Forelimb muscle (tissue), 1 donor: ENCODE measurements at places on chromosomes 1 and 21. TPM values are rescaled to one million over a fixed set of nuclear protein-coding genes. Genes with fewer than 3 reads are reported as not detected.

DNA sequence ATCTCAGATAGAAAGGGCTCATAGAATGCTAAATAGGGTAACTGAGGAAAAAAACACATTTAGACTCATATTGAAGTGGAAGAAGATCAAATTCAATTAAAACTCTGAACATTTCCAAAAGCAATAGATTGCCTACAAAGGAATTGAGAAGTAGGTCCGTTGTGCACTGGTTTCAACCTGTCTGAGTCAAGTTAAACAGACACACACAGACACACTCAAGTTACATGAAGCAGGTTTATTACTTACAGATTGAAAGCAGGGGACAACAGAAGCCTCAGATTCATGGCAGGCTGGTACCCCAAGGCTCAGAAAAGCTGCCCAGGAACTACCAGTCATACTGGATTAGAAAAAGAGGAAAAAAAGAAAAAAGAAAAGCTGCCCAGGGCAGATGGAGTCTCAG, 20.7 kb upstream of the S100A2 start:
- no peak for DNase-seq

DNA sequence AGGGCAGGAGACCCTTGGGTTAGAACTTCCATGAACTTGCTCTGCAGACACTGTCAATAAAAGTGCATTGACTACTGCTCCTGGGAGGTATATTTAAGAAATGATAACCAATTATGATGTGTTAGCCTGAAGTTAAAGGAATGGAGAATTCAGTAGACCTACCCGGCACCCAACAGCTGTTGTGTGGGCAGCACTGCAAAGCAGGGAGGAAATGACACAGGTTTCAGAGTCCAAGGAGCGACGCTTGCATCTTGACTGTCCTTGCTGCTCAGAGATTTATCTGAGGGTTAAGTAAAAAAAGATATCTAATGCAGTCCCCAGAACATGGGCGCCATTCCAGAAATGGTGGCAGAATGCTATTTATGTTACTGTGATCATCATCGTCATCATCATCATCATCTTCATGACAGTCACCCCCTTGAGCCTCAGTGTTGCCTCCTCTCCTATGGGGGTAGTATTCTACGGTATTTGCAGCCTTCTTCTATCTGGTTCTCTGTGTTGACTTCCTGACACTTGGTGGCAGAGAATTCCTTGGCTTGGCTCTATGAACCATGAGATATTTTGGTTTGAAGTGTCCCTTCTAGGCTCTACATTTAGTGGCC, 225.9 kb downstream of the KAZN start:
- DNase-seq, result no peak

GRCh38 chr1:42423681-42424080, 32.1 kb downstream of the ZMYND12 start:
- DNase-seq, result no peak

DNA sequence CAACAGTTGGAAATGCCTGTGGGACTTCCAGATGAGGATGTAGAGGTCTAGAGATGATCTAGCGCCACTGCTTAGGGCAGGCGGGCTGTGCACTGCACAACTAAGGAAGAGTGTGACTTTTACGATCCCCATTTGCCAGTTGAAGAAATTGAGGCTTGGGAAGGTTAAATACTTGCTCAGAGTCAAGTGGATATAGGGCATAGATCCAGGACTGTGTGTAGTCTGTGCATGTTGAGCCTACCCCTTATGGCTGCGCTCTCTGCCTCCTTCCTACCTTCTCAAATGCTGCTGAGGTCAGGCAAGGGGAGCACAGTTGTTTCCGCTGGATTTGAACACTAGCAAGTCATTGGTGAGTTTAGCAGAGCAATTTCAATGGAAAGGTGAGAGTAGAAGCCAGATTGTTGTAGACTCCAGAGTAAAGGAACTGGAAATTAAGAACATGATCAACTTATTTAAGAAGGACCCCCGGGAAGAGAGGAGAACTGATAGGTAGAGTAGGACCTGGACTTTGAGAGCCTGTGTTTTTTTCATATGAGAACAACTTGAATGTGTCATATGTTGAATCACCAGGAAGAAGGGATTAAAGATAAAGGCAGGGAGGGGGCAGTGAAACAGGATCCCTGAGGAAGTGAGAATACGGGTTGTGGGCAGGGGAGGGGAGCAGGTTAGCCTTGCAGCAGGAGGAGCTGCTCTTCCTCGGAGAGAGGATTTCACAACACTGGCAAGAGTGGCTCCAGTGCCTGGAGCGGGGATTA, 2.7 kb downstream of the CAPN2 start:
- no peak for DNase-seq

Gene GAS5
- 658 TPM for polyA plus RNA-seq

Gene SELENON
- polyA plus RNA-seq, result 51.3 TPM

Gene MAEL
- 0.34 TPM for polyA plus RNA-seq
